Smooth muscle cell of trachea (primary cell): ENCODE measurements at places on chromosomes 7 and 10. TPM values are rescaled to one million over a fixed set of nuclear protein-coding genes. Genes with fewer than 3 reads are reported as not detected.

Gene IL6
- 2.2 and 15.1 TPM in 2 replicates for total RNA-seq

Gene BTBD16
- 0.15 TPM in 1 of 2 replicates, not detected in the other for total RNA-seq

Gene BEND7
- total RNA-seq: 1.0 and 2.3 TPM in 2 replicates

Gene LRRD1
- total RNA-seq: 0.15 TPM in 1 of 2 replicates, not detected in the other

Gene BRAT1
- 31.4 and 53.3 TPM in 2 replicates for total RNA-seq

Gene CLCN1
- total RNA-seq: not detected in 2 replicates

Gene FGL2
- 29.9 and 31.0 TPM in 2 replicates for total RNA-seq

Gene STRA8
- not detected in 2 replicates for total RNA-seq

Gene OR13A1
- not detected in 2 replicates for total RNA-seq

Gene OPN4
- not detected in 2 replicates for total RNA-seq
